ENCODE measurements at places on chromosomes 12 and 14.
A peak's percentile ranks its signal among the peaks of the same experiment; 100 is the strongest.

- DNase-seq: no peak
Observed at GRCh38 chr14:63046339-63047268, 1.3 kb upstream of the KCNH5 start.

DNA sequence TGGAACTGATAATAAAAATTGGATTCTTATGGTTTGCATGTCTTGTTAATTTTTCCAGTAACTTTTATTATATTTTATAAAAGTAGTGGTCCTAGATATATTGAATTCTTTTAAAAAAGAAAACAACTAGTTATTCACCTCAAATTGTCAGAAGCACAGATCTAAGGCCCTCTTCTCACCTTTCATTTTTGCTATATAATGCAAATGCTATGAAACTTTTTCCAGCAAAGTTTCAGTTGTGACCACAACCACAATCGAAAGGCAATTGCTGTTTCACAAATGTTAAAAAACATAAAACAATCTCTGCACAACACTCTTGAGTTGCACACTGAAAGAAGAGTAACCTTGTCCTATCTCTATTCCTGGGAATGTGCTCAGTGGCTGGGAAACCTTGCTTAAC, 479.8 kb upstream of the FLRT2 start:
- DNase-seq: no peak

DNA sequence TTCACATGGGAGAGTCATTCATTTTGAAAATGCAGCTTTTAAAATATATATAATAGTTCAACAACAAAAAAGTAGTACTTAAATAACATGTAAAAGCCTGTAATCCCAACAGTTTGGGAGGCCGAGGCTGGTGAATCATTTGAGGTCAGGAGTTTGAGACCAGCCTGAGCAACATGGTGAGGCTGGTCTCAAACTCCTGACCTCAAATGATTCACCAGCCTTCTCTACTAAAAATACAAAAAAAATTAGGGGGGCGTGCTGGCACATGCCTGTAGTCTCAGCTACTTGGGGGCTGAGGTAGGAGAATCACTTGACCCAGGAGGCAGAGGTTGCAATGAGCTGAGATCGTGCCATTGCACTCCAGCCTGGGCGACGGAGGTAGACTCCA, 256.3 kb upstream of the RGS6 start:
- DNase-seq: no peak

DNA sequence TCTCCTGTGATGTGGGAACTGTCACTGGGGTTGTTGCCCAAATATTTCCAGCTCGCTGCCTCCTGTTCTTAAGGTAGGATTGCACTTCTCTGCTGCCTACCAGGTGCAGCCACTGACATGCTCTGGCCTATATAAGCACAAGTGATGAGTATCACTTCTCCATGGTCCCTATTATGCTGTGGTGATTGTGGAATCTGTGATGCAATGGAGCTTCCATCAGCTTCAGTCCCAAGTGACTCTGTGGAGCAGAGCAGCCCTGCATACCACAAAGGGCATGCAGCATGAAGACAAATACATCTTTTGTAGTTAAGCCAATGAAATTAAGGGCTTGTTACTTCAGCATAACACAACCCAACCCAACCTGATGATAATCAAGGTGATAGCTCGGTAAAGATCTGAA, 43.5 kb downstream of the CKAP4 start:
- no peak for DNase-seq

DNA sequence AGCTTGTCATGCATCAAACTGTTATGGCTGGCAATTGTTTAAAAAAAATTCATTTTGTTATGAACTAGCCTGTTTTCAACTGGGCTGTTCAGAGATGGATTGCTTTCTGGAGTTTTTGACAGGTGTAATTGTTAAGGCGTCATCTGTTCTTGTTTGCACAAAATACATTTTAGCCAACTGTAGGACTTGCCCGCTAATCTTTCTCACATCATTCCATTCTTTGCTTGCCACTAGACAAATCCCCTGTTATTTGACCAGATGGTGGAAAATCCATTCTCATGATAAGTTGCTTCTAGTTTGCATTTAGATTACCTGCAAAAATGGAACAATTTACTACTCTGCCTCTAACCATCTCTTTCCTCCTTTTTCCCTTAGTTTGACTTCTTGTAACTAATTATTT, 114.3 kb downstream of the NPAS3 start:
- no peak for DNase-seq

GRCh38 chr12:103469719-103470118, 26.0 kb downstream of the C12orf42 start:
- no peak for DNase-seq

DNA sequence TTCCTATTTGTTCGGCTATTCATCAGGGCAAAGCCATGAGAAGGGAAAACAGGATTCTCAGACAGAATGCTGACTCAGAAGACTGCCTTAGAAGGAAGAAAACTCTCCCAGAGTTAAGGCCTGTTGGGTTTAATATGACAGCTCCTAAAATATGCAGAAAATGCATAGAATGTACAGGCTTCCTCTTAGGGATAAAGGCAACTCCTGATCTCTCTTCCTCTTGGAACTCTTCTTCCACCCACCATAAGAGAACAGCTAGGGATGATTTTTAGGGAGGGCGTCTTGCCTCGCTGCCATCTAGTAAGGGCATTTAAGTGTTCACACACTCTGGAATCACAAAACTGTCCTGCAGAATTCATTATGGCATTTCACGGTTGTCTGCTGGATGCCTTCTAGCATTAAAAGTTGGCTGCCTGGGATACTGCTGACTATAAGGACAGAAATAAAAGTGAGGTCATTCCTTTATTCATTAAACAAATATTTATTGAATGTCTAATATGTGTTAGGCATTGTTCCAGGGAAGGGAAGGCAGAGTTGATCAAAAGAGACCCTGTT, 73.7 kb downstream of the DCAF5 start:
- no peak for DNase-seq

GRCh38 chr12:53430116-53430515, 6.5 kb downstream of the AMHR2 start:
- no peak for DNase-seq

DNA sequence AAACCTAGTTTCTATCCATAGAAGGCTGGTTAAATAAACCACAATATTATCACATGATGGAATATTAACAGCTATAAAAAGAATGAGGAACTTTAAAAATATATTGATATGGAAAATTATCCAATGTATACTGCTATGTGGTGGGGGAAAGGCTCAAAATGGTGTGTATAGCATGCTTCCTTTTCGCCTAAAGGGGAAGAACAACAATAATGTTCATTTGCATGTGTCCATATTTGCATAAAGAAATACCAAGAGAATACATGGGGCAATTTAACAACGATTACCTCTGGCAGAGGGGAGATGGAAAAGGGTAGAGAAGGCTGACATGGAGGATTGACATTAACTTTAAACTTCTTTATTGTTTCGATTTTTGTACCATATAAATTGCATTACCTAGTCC, 121.3 kb upstream of the PARP11 start:
- DNase-seq: no peak

- DNase-seq: no peak
Observed at GRCh38 chr12:105705235-105705634, 374.7 kb downstream of the C12orf75 start.

- no peak for DNase-seq
Observed at GRCh38 chr12:32134101-32134888, 27.6 kb downstream of the BICD1 start.

GRCh38 chr12:124827588-124828184, 36.0 kb downstream of the SCARB1 start:
- no peak for DNase-seq

- no peak for DNase-seq
Observed at GRCh38 chr12:19186722-19187661, 57.5 kb downstream of the PLEKHA5 start.

DNA sequence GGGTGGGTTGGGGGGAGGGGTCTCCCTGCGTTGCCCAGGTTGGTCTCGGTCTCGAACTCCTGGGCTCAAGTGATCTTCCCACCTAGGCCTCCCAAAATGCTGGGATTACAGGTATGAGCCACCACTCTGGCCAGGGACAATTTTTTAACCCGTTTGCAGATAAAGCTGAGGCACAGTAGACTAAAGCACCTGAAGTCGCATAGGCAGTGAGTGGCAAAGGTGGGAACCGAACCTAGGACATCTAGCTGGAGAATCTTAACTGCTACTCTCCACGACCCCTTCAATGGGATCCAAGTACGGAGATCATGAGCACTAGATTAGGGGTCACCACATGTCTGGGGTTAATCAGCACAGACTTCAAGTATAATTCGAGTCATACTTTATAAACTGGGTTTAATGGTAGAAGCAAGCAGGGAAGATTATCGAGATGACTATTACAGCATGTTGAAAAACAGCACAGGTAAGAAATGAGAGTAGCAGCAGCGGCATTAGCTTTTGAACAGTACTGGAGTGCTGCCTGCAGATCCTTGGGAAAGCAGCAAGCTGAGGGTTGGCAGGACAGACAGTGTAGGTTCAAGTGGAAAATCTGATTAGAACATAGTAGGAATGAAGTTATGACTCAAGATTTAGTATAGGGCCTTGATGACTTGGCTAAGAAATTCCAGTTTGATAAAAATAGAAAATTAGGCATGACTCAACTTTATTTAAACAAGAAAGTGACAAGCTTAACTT, 23.9 kb downstream of the NID2 start:
- DNase-seq: no peak

DNA sequence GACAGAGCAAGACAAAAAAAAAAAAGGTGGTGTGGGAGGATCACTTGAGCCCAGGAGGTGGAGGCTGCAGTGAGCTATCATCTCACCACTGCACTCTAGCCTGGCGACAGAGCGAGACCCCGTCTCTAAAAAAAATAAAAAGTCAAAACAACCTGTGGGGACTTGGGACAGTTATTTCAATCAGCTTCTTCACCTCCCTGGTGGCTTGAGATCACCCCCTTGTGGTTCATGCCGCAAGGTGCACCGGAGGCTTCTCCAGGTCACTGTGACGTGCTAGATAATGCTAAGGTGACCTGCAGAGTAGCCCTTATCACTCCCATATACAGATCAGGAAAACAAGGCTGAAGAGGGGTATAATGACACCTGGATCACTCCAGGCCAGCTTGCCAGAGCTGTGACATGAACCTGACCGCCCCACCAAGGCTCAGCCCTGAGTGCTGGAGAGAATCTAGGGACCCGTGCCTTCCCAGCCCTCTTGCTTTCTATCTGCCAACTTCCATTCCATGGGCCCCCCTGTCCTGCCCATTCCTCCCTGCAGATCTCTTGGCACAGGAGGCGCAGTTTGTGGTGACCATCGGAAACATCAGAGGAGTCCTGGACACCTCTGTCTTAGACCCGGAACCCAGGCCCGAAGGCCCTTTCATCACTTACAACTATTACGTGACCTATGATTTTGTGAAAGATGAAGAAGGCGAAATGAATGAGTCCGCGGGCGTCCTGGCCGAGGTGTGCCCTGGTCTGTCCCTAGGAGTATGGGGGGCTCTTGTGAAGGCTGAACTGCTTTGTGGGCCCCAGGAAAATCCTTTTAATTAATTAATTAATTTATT, 8.1 kb downstream of the LRRC43 start:
- peak; percentile 17 for DNase-seq

DNA sequence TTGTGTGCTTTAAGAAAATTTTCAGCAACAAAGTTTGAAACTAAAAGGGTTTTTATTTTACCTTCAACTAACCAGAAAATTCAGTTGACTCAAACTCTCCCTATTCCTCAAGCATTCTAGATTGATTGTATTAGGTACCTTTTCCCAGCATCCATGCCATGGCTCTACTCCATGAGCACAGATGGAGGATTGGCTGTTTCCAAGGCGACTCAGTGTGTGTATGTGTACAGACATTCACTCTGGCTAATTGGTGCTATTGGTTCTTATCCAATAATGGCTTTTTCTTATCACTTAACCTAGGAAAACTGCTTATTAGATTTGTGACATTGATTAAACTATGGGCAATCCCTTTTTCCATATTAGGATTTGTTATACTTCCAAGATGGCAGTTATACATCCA, 202.6 kb downstream of the ANO6 start:
- no peak for DNase-seq

GRCh38 chr14:56268673-56269072, 150.5 kb downstream of the PELI2 start:
- no peak for DNase-seq

DNA sequence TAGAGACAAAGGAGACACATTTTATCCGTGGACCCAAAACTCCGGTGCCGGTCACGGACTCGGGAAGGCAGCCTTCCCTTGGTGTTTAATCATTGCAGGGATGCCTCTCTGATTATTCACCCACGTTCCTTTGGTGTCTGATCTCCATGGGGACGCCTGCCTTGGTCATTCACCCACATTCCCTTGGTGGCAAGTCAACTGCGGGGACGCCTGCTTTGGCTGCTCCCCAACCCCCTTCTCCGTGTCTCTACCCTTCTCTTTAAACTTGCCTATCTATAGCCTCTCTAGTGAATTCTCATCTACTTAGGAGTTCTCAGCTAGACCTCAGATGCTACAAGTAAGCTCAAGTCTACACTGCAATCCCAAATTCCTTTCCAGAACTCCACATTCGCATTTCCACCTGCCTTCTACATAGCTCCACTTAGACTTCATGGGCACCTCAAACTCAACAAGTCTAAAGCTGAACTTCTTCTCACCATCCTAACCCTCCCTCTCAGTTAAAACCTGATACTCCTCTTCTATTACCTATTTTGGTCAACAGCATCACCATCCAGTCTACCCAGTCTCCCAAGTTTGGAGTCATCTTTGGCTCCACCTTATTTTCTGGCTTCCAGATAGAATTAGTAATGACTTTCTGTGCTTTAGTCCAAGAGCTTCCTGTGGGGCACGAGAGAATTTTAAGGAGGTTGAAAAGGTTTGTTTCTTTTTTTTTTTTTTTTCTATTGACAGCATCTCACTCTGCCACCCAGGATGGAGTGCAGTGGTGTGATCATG, 14.4 kb downstream of the SPTLC2 start:
- DNase-seq: no peak

- no peak for DNase-seq
Observed at GRCh38 chr12:12428047-12428446, 71.2 kb downstream of the BORCS5 start.

DNA sequence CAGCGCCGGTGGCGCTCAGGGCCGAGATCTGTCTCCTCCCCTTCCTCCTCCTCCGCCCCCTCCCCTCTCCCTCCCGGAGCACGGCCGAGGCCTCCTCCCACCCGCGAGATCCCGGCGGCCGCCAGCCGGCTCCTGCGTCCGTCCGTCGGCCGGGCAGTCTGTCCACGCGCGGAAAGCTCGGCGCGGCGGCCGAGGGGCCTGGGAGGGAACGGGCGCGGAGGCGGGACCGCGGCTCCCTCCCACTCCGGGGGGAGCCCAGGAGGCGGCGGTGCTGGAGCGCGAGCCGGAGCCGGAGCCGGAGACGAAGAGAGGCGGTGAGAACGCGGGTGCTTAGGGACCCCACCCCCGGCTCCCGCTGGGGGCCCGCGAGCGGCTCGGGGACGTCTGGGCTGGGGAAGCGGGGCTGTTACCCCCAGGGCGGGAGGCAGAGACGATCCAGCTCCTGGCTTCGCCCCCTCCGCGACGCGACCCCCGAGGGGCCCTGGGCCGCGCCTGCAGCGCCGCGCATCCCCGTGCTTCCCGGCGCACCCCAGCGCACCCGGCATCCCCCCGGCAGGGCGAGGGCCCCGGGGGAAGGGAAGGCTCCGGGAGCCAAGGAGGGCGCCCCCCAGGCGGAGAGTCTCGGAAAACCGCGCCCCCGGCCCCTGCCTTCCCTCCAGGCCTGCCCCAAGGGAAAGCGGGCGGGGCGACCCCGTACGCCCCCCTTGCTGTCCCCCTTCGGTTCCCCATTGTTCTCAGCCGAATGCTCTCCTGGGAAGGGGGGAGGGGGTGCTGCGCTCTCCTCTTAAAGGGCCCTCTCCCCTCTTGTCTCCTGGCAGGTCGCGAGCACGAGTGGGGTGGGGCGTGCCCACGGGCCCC, at the start of gene DTX1:
DTX1 (plus strand) TSS at position 100 of the 858 bp plus-strand sequence. CDS start 1,463 bp downstream, outside the sequence.
- peak; percentile 9 for DNase-seq

GRCh38 chr12:32921397-32921796, 24.8 kb upstream of the PKP2 start:
- no peak for DNase-seq

GRCh38 chr12:122726080-122726558, 4.5 kb downstream of the HCAR1 start:
- DNase-seq: no peak
